NK-92 treated with Interleukin-12 subunit alpha and Interleukin-12 subunit beta, amount 100 ng/mL, for 24 hours (cell line): ENCODE measurements at places on chromosomes 12 and 14.

DNA sequence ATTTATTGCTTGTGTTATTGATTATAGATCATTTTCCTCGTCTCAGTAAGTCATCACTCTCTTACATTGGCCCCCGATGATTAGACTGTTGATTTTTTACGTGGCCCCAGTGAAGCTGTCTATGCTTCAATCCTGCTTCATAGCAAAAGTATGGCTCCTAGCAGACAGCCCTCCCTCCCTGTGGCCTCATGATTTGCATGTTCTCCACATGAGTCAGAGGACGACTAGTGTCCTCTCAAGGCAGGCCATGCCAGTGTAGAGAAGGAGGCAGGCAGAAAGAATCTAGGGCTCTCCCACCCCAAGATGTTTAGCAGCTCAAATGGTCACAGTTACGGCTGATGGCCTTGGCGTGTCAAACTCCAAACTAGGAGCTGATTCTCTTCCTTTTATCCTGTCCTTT, 59.6 kb downstream of the FIGNL2 start:
- DNase-seq: no peak

- DNase-seq: no peak
Measured at GRCh38 chr12:109029411-109029810, 8.5 kb upstream of the SVOP start.

DNA sequence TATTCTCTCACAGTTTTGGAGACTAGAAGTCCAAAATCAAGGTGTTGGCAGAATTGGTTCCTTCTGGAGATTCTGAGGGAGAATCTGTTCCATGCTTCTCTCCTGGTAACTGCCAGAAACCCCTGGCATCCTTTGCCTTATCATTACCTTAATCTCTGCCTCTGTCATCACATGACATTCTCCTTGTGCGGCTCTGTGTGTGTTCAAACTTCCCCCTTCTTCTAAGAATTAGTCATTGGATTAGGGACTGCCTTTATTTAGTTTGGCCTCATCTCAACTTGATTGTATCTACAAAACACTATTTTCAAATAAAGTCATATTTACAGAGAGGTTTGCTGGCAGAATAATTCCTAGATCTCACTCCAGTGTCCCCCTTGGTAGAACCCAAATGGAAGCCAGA, 68.9 kb downstream of the ZNF641 start:
- DNase-seq: no peak

DNA sequence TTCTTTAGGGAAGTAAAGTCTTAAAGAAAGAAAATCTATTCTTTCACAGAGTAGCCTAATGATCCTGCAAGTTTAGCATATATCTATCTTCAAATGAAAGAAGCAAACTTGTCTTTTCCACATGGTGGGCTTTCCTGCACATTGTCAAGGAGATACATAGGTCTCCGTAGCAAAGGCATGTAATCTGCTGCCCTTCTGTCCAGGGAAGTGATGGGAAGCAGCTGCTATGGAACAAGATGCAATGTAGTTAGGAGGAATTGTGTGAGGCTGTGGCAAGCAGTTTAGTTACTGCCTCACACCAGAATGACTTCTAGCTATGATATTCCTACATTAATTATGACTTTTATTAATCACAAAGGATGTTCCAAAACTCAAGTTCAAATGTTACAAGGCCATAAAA, 174.4 kb downstream of the PDZRN4 start:
- no peak for DNase-seq

GRCh38 chr14:74569806-74570591, 42.0 kb downstream of the LTBP2 start:
- DNase-seq: no peak

GRCh38 chr12:46267575-46267824, 1.3 kb downstream of the SLC38A1 start:
- peak; percentile 32 for DNase-seq

- DNase-seq: no peak
Measured at GRCh38 chr14:102316338-102316742, 3.2 kb upstream of the ZNF839 start.

- DNase-seq: no peak
Measured at GRCh38 chr14:84856751-84857534, 673.0 kb upstream of the FLRT2 start.

DNA sequence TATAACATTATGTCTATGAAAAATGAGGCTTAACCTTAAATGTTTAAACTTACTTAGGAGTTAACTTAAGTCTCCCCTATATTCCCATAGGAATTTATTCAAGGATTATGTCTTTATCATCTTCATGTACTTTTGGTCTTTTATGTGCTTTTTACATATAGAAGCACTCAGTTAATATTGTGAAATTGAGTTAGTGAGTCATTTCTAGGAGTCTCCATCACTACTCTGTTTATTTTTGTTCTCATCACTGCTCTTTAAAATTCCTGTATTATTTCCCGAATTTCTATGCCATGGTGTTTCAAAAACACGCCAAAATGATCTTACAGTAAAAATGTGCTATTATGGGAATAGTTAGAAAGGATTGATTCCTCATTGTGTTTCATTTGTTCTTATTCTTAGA, 31.6 kb downstream of the TBC1D15 start:
- no peak for DNase-seq

DNA sequence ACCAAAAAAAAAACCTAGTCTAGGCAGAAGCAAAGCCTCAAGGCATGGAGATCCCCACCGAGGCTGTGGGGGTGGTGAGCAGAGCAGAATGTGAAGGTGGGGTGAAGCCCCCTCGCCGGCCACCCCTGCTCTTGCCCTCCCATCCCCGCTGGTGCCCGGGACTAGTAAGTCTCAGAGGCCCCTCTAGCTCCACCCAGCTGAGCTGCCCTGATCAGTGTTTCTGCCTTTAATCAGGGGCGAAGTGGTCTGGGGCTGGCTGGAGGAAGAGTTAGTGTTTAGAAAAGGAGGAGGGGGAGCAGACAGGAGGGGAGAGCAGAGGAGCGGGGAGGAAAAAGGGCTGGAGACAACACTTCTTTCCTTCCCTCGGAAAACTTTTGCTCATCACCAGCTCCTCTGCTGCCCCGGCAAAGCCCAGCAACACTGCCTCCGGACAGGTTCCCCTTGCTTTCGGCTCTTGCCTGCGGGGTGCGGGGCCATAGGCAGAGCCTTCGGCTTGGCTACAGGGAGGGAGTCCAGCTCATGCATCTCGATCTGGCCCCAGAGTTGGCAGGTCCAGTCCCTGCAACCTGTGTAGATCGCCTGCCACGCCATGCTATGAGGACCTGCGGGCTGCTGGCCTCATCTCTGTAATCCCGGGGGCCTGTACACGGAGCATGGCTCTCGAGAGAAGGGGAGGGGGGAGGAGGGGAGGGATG, 3.4 kb upstream of the DLK1 start:
- no peak for DNase-seq

DNA sequence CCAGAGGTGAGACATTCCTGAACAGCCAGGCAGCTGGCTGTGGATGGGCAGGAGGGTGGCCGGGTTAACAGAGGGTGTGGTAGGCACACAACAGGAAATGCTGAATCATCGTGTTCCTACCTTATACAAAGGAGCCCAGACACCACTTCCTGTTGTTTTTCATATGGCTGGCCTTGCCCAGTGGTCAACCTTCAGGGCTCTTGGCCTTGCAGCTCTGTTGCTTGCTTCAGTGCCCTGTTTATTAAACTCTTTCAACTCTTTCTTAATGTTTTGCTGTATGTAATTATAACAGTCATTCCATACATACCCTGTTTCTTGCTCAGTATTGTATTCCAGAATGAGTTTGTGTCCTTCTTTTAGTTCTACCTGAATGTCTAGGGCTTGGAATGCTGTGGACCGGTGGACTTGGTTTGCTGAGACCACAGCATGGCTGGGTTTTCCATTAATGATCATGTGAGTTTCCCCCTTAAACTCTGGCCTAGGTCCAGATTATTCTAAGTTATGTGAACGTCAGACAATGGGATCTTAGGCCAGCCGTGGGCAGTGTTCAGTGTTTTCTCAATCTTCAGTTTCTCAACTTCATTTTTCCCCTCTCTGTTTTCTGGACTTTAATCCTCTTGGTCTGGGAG, 11.9 kb downstream of the CFAP54 start:
- DNase-seq: peak; percentile 50

DNA sequence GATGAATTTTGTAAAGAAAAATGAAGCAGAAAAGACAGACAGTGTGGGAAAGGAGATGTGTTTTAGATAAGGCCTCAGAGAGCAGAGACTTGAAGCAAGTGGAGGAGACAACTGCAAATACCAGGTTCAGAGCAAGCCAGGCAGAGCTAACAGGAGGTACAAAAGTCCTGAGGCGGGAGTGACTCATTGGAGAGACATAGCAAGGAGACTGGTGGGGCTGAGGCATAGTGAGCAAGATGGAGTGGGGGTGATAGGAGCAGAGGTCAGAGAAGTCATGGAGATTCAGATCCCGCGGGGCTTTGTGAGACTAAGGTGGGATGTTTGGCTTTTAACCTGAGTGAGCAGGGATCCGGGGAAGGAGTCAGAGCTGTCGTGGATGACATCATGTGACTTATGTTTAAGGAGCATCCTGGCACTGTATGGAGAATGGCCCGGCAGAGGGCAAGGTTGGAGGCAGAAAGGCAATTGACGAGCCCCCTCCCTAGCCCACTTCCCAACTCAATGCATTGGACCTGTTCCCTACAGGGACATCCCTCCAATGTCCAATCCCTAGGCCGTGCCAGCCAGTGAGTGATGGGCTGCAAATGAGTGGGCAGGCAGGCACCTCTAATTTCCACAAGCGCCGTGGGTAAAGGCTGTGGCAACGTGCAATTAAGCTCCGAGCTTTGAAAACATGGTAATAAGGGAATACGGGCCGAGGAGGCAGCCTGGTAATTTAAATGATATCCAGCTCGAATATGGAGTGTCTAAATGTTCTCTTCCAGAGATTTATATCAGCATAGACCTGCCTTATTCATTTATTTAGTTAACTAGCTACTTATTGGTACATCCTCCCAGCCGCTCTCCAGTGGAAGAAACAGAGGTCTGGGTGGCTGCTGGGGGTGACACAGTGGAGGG, 206.8 kb upstream of the LHX5 start:
- no peak for DNase-seq

DNA sequence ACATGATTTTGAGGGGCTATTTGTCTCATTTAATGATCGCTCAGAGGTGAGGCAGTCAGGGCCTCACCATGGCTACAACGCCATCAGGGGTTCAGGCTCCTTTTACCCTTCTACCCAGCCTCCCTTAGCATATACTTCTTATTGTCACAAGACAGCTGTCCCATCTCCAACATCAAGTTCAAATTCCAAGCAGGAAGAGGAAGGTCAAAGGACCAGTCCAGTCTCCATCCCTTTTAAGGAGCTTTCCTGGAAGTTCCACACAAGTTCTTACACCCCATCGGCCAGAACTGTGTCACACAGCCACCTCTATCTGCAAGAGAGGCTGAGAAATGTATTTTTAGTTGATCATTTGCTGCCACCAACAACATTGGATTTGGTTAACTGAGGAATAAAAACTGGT, 8.3 kb upstream of the TMEM106C start:
- DNase-seq: no peak

GRCh38 chr12:38983117-38983571, 77.8 kb upstream of the CPNE8 start:
- no peak for DNase-seq

DNA sequence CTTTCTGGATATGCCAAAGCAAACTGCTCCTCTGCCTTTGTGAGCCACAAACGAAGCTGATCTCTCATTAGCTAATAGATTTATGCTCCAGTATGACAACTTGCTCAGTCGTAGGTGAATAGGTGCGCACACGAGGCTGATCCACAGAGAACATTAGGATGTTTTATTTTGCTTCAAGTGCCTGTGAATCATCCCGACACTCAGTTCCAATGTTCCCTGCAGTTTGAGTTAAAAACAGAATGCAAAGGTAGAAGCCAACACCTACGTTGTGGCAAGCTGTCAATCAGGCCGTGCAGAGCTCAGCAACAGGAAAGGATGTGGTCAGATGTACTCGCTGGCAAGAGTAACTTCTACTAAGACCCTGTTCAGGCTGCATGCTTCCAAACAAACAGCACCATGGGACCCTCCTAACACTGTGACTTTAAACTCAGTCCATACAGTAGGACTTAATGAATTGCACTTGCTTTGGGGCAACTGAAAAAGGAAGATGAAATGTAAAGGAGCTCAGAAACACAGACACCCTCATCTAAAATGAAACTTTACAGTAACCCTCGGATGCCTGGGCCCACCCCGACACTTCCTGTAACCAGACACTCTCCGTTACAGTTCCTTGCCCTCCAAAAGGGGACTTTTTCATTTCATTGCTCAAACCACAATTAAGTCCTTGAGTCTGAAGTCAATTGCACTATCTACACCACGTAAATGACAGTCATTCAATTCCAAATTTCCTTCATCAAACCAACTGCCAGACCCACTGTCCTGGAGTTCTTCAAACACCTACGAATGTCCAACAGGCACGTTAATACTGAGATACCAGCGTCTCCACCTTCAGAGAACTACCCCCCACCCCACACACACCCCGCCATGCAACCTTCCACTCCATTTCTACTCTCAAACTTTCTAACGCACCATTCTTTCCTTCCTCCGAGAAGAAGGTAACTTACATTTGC, 1.6 kb downstream of the CCDC88C start:
- DNase-seq: peak; percentile 61

GRCh38 chr14:95006051-95006450, 151.3 kb downstream of the DICER1 start:
- no peak for DNase-seq

DNA sequence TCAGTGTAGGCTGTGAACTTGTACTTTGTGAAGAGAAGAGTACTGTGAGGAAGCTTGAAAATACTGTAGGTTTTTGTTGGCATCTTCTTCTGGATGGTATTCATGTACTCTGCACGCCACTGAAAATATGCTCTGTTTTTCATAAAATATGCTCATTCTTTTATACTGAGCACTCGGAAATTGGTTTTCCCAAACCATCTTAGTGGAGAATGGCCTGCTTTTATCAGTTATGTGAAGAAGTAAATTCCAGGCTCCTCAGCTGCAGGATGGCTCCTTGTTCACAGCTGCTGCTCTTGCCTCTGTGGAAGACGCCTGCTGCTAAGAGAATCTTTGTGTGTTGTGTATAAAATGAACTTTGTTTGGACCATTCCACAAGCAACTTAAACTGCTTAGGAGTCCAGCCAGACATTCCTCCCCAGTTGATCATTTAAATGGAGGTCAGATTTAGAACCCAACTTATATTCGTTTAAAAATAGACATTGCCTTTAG, 443.5 kb upstream of the RGS6 start:
- DNase-seq: no peak

GRCh38 chr14:91149462-91149861, 35.6 kb downstream of the DGLUCY start:
- DNase-seq: no peak

GRCh38 chr14:103304706-103305105, 29.3 kb upstream of the EIF5 start:
- DNase-seq: no peak

GRCh38 chr14:96739200-96739910, 57.8 kb upstream of the VRK1 start:
- no peak for DNase-seq

GRCh38 chr14:37411079-37411735, 183.8 kb downstream of the FOXA1 start:
- DNase-seq: no peak

- DNase-seq: no peak
Measured at GRCh38 chr14:58353516-58354299, 42.0 kb upstream of the TOMM20L start.
